NCI-H2029 (cell line): ENCODE measurements at places on chromosomes 3 and 15.

- no peak for DNase-seq
Observed at GRCh38 chr15:57284535-57284934, 91.8 kb upstream of the CGNL1 start.

DNA sequence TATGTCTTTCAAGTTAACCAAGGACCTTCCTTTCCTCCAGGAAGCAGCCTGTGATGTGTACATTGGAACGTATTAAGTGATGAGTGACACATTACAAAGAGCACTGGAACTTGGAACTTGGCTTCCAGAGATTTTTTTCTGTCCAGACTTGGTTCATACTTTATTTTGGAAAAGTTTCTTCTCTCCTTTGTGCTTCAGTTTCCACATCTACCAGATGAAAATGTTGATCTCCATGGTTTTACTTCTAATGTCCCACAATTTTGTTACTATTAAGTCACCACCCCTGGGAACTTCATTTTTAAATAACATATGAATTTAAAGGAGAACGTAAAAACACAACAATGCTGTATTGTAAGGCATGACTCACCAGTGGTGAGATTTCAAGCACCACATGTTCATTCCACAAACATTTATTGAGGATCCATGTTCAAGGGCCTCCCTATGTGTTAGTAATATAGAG lies 290.7 kb upstream of the LMCD1 start:
- DNase-seq = no peak

GRCh38 chr15:75947092-75947491 lies 43.4 kb downstream of the FBXO22 start:
- DNase-seq = no peak

DNA sequence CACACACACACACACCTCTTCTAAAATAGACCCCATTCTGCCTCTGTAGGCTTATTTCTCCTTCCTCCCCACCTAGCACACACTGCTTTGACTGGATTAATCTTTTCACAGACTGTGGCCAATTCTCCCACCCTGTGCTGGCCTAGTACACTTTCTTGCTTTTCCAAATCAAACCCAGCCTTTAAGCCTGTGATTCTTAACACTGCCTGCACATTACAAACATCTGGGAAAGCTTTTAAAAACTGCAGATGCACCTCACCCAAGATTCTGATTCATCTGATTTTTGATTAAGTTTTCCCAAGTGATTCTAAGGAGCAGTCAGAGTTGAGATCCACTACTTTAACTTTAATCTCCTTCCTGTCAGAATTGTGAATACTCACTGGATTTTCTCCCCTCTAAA lies 12.8 kb downstream of the CSNK1G1 start:
- DNase-seq = no peak
